Stimulated activated CD4-positive, alpha-beta T cell treated with anti-CD3 and anti-CD28 coated beads, TNF-alpha, amount 100 ng/mL, for 24 hours (primary cell): ENCODE measurements at places on chromosomes 12 and 14.

DNA sequence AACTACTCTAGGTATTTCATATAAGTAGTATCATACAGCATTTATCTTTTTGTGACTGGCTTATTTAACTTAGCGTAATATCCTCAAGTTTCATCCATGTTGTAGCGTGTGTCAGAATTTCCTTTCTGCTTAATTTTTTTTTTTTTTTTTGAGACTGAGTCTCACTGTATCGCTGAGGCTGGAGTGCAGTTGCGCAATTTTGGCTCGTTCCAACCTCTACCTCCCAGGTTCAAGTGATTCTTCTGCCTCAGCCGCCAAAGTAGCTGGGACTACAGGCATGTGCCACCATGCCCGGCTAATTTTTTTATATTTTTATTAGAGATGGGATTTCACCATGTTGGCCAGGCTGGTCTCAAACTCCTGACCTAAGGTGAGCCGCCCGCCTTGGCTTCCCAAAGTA, 28.9 kb downstream of the PNMA1 start:
- no peak for DNase-seq

DNA sequence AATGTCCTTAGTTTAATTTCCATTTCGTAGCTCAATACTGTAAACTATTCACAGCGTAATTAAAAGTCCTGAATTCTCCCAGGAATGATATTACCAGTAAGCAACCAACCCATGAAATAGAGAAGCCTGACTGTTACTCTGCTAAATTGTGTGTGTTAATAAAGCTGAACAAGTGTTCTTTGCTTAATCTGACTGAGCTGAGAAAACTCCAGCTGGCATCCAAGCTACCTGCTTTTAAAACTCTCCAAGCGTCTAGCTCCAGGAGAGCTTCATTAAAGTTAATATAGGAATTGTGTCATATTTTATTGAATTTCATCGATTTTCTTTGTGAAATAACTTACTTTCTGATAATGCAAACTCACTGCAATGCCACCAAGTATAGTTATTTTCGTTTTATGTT, 524.4 kb downstream of the SLC16A7 start:
- no peak for DNase-seq

GRCh38 chr14:68862954-68863594, 70.2 kb upstream of the ZFP36L1 start:
- DNase-seq = peak; percentile 56

- peak; percentile 27 for DNase-seq
Observed at GRCh38 chr14:63388766-63389431, 70.2 kb upstream of the GPHB5 start.

GRCh38 chr14:80567905-80568536, 356.7 kb upstream of the DIO2 start:
- no peak for DNase-seq

DNA sequence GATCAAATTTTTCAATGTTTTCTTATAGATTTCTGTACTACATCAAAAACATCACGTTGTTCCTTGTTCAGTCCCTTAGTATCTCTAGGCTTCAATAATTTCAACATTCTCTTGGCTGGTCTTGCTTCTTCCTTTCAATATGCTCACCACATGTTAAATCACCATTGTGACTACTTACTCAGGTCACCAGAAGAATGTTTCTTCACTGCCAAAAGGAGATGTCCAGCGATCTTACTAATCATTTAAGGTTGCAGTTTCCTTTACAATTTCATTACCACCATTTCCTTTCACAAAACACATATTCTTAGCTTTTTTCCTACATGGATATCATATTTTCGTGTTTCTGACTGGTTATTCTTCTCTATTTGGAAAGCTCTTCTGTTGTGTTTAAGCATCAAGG, 363.8 kb downstream of the NAV3 start:
- no peak for DNase-seq

GRCh38 chr12:104588921-104589590, 132.3 kb downstream of the CHST11 start:
- no peak for DNase-seq

- DNase-seq = no peak
Observed at GRCh38 chr12:25459541-25459951, 93.5 kb downstream of the LMNTD1 start.

DNA sequence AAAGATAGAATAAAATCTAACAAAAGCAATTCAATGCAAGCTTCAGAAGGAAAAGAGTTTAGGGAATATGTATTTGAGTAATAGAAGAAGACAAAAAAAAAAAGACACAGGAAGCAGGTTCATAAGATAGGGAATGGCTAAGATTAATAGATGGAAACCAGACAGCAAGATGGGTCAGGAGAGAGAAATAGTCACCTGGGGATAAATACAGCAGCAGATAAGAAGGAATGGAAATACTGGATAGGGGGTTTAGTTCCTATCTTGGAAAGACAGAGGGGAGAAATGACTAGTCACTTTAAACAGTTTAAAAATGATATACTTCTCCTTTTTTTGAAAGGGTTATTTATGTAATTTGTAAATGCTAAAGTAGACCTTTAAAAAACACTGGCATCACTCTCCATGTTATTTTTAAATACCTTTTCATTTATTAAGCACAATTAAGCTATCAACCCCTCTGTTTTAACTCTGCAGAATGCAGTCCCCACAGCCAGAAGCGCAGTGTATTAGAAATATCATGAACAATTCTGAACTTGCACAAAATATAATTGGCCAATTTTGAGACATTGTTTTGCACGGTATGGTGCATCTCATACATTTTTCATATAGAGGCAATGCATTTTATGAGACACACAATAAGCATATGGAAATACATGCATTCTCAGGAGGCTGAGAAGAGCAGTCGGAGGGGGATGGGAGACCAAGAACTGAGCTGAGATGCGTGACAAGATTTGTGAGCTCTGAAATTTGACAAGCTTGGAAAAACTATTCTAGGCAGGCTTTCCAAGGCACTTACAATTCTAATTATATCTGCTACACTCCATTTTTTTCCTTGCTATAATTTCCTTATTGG, 303.4 kb upstream of the PRICKLE1 start:
- no peak for DNase-seq

DNA sequence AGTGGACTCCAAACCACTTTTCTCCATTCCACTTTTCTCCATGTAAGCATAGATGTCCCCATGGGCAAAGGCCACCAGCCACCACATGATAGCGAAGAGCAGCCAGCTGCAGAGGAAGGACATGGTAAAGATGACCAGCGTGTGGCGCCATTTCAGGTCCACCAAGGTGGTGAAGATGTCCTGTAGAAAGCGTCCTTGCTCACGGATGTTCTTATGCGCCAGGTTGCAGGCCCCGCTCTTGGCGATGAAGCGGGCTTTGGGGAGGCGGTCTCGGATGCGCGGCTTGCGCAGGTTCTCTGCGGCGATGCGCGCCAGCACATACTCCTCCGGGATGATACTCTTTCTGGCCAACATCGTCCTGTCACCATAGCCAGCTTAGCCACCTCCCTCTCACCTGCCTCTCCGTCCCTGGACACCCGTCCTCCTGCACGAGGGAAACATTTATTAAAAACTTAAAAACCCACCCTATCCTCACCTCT, 1.2 kb downstream of the KCNJ8 start:
- DNase-seq = no peak

DNA sequence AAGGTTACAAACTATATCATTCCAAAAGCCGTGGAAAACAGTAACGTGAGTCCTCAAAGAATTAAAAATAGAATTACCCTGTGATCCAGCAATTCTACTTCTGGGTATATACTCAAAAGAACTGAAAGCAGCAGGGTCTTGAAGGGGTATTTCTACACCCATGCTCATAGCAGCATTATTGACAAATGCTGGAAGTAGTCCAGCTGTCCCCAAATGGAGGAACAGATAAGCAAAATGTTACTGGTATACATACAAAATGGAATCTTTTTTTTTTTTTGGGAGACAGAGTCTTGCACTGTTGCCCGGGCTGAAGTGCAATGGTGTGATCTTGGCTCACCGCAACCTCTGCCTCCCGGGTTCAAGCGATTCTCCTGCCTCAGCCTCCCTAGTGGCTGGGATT, 32.9 kb downstream of the ADIPOR2 start:
- DNase-seq = no peak

DNA sequence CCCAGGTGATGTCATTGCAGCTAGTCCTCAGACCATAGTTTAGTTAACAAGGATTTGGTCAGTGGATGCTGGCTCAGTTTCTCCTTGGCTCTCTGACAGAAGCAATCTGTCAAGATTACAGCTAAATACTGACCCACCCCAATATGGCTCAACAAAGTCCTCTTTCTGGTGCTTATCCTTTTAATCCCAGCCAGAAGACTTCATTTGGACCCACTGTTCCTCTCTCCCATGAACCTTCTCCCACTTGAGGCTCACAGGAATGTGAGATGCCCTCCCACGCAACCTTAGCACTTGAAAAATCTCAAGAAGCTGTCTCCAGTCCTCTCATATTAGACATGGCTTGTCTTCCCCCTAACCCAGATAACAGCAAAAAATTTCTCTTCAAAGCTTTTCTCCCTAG, 47.7 kb downstream of the C12orf50 start:
- no peak for DNase-seq

DNA sequence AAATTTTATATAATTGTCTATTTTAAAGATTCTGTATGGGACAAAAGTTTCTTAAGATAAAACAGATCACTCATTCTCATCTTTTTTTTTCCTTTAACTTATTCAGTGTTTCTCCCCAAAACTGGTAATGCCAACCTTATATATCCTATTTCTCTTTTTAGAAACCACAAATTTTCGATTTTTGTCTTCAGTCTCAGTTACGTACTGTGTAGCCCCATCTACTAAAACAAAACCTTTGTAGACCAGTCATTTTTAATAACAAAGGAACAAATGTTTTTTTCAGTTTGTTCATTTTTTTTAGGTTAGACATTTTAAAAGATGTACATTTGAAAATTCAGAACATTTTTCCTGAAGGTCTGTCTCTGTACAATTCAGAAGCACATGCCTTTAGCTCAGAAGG, 18.2 kb downstream of the PNMA1 start:
- no peak for DNase-seq

- no peak for DNase-seq
Observed at GRCh38 chr12:107895966-107896365, 121.5 kb downstream of the ASCL4 start.

GRCh38 chr14:74893614-74894091, 11.9 kb downstream of the DLST start:
- DNase-seq = no peak

DNA sequence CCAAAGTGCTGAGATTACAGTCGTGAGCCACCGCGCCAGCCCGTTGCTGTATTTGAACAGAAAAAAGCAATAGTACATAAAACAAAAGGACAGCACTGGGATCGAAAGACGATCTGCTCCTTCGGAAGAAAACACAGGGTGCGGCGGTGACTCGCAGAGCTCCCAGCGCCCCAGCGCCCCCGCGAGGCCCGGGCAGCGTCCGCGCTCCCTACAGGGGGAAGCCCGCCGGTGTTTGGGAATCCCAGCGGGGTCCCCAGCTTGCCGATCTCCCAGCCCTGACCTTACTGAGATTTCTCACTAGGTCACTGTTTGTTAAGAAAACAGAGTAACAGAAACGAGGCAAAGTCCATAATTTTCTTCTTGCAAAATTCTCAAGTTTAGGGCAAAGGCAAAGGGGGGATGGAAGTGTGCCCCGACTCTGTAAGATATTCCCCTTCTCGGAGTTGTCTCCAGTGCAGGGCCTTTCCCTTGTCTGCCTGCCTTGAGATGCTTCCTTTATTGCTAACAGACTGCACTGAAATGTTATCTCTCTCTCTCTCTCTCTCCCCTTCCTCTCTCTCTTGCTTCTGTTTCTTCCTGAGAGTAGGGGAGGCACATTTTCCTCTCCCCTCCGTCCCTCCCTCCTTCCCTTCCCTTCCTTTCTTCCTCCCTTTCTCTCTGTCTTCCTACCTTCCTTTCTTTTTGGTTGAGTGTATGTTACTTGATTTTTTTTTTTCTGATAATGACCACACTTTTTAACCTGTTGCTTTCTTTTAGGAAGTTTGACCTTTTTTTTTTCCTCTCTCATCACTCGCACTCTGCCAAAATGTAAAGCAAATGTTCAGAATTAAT, 91.9 kb downstream of the TMEM30B start:
- DNase-seq = no peak

GRCh38 chr14:57656853-57657252, 163.2 kb upstream of the CCDC198 start:
- DNase-seq = no peak

DNA sequence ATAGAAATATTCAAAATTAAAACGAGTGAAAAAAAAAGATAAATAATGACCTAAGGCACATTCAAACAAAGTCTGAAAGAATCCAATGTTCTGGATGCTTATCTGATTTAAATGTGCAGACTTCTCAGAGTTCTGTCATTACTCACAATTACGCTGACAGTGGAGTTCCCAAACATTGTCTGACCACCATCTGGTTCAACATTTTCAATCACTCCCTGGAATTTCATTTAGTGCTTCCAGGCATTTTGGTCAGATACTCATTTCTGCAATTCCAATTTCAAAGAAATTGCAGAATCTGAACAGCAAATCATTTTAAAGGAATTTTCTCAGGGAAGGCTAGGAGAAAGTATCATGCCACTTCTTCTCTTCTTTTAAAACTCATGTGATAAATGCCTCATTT, 398.2 kb upstream of the PDE3A start:
- no peak for DNase-seq

DNA sequence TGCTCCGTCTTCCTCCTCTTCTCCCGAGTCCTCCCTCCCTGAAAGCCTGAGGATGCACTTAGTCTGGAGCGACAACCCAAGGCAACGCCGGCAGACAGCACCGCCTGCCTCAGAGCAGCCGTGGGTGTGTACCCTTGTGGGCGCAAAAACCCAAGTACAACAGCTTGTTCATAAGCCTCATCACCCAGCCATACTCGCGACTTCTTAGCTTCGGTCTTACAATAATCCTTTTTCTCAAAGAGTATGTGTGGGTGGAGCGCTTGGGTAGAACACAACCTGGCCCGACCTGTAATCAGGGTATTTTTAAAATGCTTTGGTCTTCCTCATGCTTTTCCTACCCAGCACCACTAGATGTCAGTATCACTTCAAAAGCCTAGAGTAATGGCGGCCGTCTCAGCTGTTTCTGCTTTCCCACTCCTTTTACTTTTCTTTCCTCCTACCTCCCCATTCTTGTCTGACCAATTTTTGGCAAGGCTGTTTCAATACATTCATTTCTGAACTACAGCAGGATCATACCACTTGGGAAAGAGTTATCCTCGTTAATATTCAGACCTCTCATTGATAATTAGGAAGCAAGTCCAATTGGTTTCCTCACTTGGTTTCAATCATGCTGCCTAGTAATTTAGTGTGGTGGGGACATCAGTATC, 198.9 kb downstream of the EPS8 start:
- peak; percentile 20 for DNase-seq

- DNase-seq = no peak
Observed at GRCh38 chr14:50045837-50046236, 70.5 kb downstream of the VCPKMT start.

GRCh38 chr14:99270458-99271220, 1.4 kb downstream of the BCL11B start:
- DNase-seq = no peak

DNA sequence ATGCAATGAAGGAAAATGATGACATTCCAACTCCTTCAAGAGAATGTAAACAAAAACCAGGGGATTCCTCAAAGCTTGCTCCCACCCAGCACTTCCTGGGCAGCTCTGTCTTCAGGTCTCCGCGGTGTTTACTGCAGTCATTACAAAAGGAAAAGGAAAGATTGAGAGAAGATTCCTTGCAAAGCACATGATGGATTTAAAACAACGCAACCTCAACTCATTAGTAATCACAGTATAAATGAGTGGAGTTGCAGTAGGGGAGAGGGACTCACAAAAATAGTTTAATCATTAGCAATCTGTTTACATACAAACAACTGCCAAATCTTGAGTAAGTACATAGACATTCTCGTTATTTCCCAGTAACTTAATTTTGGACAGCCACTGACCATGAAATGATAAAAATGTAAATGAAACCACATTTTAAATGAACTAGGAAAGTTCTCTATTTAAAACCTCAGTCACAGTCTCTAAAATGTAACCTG, 49.7 kb upstream of the OVCH1 start:
- DNase-seq = no peak

GRCh38 chr12:122096014-122096413, 17.5 kb downstream of the MLXIP start:
- DNase-seq = no peak
